Activated CD4-positive, alpha-beta memory T cell treated with anti-CD3 and anti-CD28 coated beads, Interleukin-2, amount 10 ng/mL, durations not matched to agents 7 days and 5 days (primary cell): ENCODE measurements at places on chromosomes 16 and 17. TPM values are rescaled to one million over a fixed set of nuclear protein-coding genes. Genes with fewer than 3 reads are reported as not detected.

Gene REXO5
- total RNA-seq, result 17.4 TPM

Gene ACSM2A
- not detected for total RNA-seq

Gene TEX19
- not detected for total RNA-seq

Gene GFOD2
- total RNA-seq, result 14.9 TPM

Gene RPS6KB1
- 50.1 TPM for total RNA-seq

Gene IRX5
- 0.38 TPM for total RNA-seq

Gene STAT5A
- total RNA-seq, result 96.7 TPM

Gene MT1B
- total RNA-seq, result not detected

Gene CASKIN1
- 0.18 TPM for total RNA-seq
